ENCODE measurements at places on chromosomes 16 and 17.

DNA sequence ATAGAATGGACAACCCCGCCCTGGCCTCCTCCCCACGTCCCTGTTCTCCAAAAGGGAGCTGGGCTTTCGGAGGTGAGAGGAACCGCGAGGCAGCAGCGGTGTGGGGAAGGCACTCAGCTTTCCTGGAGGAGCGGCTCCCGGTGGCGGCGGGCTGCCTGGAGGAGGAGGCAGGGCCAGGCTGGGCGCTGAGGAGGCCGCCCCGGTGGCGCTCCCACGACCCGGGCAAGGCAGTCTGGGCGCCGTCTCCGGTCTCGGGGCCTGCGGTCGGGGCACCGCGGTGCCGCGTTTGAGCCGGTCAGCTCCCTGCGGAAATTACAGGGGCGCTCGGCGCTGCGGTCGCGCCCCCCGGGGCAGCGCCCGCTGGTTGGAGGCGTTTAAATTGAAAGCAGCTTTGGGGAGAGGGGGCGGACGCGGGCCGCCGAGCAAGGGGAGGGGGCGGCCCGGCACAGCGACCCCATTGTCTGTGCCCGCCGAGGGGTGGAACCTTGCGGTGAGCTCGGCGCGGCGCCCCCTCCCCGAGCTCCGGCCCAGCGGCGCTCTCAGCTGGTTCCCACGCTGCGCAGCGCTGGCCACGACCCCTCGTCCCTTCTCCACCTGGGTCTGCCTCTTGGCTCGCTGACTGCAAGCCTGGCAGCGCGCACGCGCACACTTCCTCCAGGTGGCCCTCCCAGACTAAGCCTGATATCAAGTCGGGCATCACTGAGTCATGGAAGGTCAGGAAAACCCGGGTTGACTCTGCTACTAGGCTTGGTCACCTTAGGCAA is 58.7 kb upstream of the DLX4 start:
- DNase-seq = no peak

DNA sequence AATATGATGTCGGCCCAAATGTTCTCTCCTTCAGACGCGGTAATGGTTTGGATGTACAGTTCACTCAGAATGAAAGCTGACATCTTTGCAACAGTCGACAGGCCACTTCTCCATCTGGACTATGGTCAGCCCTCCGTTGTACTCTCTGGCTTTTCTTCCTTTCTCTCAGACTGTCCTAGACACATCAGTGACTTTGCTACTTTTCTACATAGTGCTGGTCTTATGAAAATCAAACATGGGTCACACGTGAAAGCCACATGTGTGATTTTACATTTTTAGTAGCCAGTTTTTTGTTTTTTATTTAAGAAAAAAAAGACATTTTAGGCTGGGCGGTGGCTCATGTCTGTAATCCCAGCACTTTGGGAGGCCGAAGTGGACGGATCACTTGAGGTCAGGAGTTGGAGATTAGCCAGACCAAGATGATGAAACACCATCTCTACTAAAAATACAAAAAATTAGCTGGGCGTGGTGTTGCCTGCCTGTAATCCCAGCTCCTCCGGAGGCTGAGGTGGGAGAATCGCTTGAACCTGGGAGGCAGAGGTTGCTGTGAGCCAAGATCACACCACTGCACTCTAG is 644.1 kb downstream of the KCNJ2 start:
- DNase-seq = no peak

- no peak for DNase-seq
Observed at GRCh38 chr16:87627542-87628245, 25.4 kb downstream of the JPH3 start.

- no peak for DNase-seq
Observed at GRCh38 chr16:56369202-56369601, 56.1 kb downstream of the AMFR start.

DNA sequence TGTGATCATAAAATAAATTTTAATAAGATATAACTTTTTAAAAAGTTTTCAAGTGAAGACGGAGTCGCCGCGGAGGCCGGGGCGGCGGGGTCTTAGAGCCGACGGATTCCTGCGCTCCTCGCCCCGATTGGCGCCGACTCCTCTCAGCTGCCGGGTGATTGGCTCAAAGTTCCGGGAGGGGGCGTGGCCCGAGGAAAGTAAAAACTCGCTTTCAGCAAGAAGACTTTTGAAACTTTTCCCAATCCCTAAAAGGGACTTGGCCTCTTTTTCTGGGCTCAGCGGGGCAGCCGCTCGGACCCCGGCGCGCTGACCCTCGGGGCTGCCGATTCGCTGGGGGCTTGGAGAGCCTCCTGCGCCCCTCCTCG is at the start of gene FOXC2:
Gene FOXC2 (plus strand): TSS at position 229 of the 365 bp plus-strand sequence. CDS start 507 bp downstream, outside the sequence.
- no peak for DNase-seq

- no peak for DNase-seq
Observed at GRCh38 chr17:76011951-76012350, 11.3 kb downstream of the CDK3 start.

DNA sequence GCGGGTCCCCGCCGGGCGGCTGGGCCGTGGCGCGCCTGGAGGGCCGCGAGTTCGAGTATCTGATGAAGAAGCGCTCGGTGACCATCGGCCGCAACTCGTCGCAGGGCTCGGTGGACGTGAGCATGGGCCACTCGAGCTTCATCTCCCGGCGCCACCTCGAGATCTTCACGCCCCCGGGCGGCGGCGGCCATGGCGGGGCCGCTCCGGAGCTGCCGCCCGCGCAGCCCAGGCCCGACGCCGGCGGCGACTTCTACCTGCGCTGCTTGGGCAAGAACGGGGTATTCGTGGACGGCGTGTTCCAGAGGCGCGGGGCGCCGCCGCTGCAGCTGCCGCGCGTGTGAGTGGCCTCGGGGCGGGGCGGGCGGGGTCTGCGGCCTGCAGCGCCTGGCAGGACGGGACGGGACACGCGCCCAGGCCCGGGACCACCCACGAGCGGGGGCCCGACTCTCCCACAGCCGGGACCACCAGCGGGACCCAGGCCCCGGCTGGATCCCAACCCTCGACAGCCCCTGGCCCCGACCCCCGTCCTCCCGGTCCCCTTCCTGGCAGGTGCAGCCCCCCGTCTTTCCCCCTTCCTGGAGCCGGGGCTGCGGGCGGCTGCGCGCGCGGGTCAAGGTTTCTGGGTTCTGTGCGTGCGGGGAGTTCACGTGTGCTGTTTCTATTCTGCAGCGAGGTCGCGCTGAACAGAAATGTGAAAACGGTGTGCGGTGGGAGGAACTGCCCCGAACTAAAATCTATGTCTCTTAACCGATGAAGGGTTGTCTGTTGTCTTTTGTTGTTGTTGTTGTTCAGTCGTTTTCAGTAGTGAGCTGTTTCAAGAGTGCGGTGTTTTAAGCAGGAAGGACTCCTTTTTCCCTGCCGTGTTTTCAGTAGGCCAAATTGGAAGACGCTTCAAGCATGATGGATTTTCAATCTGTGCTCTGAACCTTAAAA is 705 bp downstream of the FOXK2 start:
- peak; percentile 10 for DNase-seq

DNA sequence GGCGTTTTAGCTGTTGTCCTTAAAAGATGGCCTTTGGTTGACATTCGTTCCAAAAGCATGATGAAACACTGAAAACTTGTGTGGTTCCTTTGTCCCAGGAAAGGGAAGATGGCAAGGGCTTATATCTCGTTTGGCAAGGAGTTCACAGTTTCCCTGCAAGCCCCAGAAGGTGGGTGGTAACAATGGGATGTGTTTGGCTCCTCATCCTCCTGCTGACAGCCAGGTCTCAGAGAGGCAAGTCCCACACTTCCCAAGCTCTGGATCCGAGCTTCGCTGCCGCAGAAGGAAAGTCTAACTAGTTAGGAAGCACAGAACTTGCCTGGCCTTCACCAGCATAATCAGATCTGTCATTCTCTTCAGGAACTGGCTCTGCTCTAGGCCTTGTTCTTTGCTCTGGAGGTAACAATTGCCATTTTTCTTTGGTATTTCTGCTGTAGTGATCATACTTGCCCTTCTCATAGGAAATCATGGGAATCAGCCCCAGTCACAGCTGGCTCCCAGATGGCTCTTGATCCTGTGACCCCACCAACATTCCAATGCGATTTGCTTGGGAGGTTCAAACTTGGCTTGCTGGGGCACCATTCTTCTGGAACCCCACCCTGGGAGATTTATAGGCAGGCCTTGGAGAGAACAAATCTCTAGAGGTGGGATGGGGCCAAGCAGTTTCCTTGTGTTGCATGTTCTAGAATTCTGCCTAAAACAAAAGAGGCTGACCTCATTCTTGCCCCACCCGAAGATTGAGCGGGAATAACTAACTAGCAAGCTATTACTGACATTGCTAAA is 17.9 kb downstream of the KPNA2 start:
- no peak for DNase-seq

GRCh38 chr17:35011671-35012216 is 31.4 kb downstream of the LIG3 start:
- DNase-seq = no peak

DNA sequence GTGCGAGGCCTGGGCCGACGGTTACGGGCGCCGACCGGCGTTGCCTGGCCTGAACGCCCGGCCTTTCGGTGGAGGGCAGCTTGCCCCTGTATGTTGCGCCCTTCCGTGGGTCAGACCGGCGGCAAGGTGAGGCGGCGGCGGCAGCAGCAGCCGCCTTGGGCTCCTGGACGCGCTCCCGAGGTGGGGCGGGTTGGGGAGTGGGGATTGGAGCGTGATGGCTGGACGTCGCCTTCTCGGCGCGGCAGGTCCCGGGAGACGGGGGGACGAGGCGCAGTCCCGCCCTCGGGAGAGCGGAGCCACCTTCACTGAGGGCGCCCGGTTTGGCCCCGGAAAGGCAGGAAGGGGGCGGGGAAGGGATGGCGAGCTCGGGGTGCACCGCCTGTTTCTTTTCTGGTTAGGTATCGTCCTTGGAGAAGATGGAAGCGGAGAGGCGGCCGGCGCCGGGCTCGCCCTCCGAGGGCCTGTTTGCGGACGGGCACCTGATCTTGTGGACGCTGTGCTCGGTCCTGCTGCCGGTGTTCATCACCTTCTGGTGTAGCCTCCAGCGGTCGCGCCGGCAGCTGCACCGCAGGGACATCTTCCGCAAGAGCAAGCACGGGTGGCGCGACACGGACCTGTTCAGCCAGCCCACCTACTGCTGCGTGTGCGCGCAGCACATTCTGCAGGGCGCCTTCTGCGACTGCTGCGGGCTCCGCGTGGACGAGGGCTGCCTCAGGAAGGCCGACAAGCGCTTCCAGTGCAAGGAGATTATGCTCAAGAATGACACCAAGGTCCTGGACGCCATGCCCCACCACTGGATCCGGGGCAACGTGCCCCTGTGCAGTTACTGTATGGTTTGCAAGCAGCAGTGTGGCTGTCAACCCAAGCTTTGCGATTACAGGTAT is 671 bp downstream of the DGKE start:
- peak; percentile 44 for DNase-seq

GRCh38 chr16:19817122-19817521 is 67.5 kb downstream of the GPRC5B start:
- DNase-seq = no peak

DNA sequence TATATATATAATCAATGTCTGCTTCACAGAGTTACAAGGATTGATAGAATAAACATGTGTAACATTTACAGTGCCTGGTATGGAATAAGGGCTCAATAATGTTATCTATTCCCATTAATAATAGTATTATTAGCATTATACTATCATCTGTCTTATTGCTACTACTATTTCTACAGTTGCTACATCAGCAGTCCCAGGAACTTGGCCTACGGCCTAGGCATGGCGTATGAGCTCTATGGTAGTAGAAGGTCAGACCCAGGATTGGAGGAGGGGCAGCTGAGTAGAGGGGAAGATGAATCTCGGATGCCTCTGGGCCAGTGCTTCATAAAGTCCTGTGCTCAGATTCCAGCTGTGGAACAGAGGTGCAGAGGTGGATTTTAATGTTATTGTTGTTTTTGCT is 146.3 kb upstream of the TBX2 start:
- no peak for DNase-seq

DNA sequence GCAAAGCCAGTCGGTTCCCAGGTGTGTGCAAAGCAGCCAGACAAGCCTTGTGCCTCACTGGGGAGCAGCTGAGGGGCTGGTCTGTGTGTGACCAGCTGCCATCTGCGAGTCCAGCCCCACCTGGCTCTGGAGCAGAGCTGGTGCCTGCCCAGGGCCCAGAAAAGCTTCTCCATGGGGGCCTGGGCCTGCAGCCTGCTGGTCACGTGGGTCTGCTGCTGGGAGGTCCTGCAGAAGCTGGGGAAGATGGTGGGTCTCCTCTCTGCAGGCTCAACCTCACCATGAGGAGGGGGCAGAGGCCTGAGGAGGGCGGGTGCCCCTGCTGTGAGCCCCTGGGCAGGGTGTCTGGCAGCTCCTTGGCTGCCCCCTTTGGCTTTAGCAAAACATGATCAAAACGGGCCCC is 71.9 kb downstream of the ENGASE start:
- DNase-seq = no peak

DNA sequence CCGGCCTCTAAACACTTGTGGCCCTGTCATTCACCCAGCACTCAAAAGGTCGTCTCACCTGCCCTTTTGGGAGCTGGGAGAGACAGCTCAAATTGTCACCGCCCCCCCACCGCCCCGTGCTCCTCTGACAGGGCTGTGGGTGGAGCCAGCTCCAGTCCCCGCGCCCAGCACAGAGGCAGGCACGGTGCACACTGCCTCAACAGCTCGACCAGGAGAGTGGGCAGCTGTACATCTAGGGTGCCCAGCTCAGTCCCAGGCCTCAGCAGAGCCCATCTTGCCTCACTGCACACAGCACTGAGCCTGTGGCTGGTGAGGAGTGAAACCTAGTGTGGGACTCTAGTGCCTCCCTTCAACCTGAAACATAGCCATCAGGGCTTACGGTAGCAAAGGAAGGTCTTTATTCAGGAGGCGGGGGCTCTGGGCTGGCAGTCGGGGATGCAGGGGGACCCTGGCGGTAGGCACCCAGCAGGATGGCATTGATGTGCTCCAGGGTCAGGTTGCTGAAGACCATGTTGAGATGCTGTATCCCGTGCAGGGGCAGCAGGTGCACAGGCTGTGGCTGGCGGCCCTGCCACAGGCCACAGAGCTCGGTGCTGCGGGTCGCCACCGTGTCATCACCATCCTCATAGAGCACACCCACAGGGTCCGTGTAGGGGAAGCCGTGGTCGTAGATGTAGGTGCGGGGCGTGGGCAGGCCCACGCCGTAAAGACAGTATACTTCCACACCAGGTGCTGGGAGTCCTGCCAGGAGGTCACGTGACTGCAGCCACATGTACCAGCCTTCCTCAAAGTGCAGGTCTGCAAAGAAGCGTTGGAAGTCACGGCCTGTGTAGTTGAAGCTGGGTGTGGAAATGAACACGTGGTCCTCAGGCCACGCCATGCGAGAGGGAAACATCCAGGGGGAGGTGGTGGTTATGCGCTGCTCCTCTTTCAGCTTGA is 3.1 kb upstream of the PSMB10 start:
- DNase-seq = peak; percentile 44

DNA sequence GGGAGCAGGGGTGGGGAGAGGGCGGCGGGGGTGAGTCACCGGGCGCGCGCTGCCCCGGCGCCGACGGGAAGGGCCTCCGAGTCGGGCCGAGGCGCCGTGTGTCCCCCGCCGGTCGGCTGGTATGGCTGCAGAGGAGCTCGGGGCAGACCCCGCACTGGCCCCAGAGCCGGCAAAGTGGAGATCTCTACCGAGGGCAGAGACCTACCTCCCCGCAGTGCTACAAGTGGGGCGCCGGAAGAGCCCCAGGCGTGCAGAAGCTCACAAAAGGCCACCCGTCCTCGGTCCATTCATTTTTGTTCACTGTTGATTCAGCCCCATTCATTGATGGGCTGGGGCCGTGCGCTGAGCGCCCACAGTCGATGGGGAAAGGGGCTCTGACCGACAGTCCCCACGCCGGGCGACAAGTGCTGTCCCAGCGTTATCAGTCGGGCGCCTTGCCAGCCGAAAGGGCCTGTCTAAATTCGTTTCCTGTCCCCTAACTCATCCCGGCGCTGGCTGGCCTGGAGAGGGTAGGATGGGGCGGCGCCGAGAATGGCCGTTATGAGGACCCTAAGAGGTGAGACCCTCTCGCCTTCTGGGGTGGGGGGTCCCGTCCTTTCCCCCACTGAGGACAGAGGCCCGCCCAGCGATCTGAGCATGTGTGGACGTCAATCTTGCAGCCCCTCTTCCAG is 709 bp upstream of the ENO3 start:
- DNase-seq = no peak

All from stimulated activated CD4-positive, alpha-beta T cell treated with anti-CD3 and anti-CD28 coated beads, Interleukin-15, amount 100 ng/mL, for 1 hour (primary cell).